NAMALWA (cell line): ENCODE measurements at places on chromosomes 13 and 19.

DNA sequence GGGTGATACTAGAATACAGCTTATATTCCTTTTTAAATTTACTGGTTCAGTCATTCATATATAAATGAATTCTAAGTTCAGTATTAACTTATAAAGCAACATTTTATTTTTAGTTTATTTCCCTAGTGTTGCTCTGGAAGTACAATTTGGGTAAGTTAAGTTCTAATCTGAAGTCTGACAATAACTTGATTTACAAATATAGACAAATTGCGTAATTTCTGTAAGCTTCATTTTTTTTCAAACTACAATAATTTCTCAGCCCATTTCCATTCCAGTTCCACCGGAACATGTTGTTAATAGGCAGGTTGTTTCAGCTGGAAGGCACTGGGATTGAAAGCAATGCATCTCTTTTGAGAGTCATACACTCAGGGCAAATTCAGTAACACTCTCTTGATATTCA is 2000.7 kb downstream of the OLFM4 start:
- DNase-seq, result no peak

GRCh38 chr13:32310134-32310706 is 4.9 kb downstream of the ZAR1L start:
- peak; percentile 78 for DNase-seq

GRCh38 chr13:94128430-94128829 is 351.1 kb downstream of the DCT start:
- DNase-seq, result no peak

- no peak for DNase-seq
Measured at GRCh38 chr13:100566543-100566942, 22.0 kb downstream of the GGACT start.

- DNase-seq, result peak; percentile 49
Measured at GRCh38 chr19:34428549-34429285, 536 bp downstream of the UBA2 start.

- DNase-seq, result no peak
Measured at GRCh38 chr13:73274147-73274546, 215.3 kb downstream of the KLF5 start.

GRCh38 chr13:37382146-37382545 is 216.4 kb downstream of the POSTN start:
- DNase-seq, result no peak

- no peak for DNase-seq
Measured at GRCh38 chr19:43681821-43682220, 11.9 kb upstream of the PLAUR start.

DNA sequence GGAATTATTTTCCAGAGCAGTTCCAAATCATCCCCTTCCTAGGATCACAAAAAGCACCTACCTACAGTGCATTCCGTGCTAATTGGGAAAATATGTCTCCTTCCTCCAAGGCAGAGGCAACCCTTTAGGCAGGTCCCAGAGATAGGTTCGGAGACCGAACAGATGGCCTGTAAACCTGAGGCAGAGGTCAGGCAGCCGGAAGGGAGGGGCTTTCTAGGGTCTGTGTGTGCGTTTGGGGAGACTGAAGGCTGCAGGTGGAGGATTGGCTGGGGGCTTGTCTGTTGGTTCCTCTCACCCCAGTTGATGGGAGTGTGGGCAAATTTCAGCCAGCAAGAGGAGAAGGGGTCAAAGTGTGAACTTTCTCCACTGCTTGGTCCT is 7.1 kb downstream of the KCNN4 start:
- DNase-seq, result no peak

DNA sequence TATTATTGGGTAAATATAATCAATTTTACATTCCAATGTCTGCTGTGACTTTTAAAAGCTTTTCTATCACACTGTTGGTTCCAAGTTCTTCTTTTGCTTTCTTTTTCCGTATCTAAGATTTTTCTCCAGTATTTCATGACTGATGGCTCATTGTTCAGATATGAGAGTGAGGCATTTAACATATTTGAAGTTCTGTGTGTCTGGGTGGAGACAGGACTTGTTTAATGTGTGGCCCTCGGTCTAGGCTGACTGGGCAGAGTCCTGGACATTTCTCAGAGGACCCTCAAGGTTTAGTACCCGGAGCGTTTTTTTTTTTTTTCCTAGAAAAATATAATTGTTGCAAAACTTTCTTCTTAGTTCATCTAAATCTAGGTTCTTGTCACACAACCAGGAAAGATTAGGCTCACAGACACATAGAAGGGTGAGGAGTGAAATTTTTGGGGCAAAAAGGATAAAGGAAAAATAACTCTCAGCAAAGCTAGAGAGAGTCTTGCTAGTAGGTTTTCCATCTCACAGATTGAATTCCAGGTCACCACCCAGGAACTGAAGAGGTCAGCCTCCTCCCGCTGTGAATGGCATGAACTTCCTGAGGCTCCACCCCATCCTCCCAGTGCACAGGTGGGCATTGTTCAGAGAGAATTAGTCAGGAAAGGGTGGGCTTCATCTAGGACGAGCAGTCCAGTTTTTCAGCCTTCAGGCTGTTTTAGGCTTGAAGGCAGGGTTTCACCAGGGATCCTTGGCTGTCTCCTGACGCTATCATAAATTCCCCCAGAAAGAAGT is 1002.4 kb upstream of the PCDH9 start:
- DNase-seq, result no peak

DNA sequence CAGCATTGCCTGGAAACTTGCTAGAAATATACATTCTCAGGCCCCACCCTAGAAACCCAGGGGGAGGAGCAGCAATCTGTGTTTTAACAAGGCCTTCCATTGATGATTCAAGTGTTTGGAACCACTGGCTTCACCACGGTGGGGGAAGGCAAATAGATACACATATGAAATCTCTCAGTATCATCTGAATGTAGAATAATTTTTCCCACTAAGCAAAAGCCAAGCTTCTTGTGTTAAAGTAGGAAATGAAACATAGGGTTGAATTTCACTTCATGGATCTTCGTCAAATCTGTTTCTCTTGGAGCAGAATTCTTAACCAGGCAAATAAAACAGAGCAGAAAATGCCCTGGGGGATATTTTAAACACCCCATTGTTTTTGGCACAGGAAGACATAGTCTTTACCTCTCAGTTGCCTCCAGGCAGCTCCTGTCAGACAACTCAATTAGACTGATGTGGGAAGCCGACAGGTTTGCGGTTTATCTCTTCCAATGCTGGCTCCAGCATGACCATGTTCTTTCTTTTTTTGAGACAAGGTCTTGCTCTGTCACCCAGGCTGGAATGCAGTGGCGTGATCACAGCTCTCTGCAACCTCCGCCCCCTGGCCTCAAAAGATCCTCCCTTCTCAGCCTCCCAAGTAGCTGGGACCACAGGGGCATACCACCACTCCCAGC is 213.0 kb downstream of the FOXO1 start:
- no peak for DNase-seq

- DNase-seq, result no peak
Measured at GRCh38 chr13:79289571-79289970, 116.5 kb downstream of the RBM26 start.

DNA sequence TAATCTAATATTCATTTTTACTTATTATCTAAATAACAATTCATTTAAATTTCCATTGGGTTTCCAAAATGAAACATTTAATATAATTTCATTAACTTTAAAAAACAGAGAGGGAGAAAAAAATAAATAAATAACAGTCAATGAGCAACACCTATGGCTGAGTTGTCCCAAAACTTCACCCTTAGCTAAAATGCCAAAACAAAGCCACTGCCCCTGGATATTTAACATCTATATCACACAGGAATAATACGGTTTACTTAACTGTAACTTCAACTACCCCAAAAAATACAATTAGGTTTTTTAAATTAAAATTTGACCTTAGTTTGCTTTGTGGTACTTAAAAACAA is 541 bp downstream of the ELF1 start:
- no peak for DNase-seq

GRCh38 chr19:35119578-35120155 is 4.0 kb downstream of the FXYD3 start:
- DNase-seq, result no peak

DNA sequence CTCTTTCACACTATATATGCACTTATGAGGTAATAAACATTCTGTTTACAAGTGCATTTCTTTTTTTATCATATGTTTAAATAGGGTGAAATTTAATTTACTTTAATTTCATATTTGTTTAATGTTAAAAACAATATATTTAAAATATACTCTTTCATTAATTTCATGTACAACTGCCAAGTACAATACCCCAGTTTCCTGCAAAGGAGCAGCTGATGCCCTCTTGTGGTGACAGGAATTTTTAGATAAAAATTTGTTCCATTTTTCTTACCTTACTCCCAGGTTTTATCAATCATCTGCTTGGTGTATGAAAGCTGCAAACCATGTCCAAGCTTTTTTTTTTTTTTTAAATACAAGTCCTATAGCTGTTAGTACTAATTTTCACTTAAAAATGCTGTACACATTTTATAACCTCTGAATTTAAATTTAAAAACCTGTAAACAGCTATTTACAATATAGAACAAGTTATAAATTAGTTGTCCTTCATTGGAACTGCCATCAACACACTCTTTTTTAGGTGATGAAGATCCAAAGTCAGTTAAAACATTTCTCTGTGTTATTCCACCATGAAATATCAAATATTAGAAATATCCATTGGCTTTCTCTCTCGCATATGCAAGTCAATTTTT is 4.9 kb downstream of the PCDH20 start:
- peak; percentile 54 for DNase-seq

DNA sequence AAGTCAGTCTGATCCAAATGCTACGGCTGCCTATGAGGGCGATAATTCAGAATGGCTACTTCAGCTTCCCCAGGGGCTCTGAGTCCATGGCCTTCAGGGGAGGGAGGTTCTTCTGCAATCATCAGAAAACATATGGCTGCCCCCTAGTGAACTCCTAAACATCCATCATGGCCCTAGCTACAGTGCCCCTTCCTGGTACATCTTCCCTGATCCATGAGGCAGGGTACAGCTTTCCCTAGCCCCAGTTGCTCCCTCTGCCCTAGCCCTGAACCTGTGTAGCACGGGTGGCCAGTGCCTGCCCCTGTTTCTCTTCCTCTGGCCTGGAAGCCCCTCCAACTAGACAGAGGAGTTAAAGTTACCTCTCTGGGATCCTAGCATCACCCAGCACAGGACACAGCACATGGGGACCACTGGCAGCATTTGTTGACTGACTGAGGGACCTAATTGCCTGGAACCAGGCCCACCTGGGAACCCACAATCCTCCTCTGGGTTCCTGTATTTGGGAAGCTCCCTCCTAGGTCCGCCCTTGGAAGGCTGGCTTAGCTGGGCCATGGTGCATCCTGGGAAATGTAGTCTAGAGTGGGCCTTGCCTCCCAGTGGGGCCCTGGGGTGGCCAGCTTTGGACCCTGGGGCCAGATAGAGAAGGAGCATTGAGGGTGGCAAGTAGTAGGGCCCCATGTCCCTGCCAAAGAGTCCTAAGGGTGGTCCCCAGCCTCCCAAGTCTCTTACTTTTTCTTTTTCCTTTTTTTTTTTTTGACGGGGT is 17.7 kb upstream of the SEMA6B start:
- DNase-seq, result no peak

DNA sequence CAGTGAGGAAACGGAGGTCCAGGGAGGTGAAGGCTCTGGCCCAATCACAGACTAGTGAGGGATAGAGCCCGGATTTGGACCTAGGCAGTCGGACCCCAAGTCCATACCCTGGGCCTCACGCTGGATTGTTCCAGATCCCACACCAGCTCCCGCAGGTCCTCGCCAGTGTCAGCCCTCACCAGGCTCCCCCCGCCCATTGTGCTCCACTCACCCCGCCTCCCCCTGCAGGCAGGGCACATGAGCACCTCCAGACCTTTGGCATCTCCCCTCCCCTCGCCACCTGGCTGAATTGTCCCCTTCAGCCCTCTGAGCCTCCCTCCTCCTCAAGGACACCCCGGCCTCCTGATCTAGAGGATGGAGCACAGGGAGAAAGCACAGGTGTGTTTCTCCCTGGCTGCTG is 152.4 kb downstream of the KATNAL1 start:
- DNase-seq, result no peak

GRCh38 chr13:29802621-29803020 is 47.8 kb downstream of the UBL3 start:
- no peak for DNase-seq

GRCh38 chr19:12217332-12217731 is 54.4 kb downstream of the ZNF136 start:
- DNase-seq, result no peak

DNA sequence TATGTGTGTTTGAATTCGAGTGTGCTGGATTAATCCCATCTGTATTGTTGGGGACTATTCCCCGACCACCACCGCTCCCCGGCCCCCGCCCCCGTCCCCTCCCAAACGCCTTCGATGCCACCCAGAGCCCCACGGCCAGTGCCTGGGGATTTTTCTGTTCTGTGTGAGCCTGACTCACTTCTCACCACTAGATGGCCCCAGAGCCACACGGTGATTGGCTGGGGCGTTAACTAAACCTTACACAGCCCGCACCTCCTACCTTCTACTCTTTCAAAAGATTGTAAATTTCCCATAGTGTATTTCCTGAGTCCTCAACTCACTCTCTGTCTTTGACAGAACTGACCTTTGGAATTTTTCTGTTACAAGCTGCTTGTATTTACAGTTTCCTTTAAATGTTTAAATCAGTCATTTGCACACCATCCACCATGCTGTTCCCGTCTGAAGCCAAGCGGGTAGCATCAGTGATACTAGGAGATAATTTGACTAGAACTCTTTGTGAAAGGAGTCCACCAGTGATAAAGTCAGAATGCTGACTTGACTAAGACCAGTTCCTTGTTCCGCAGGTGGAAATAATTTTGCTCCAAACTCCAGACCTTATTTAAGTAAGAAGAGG is 61.4 kb downstream of the RFX2 start:
- peak; percentile 87 for DNase-seq

- DNase-seq, result no peak
Measured at GRCh38 chr19:51497666-51498065, 3.9 kb downstream of the SIGLEC12 start.

DNA sequence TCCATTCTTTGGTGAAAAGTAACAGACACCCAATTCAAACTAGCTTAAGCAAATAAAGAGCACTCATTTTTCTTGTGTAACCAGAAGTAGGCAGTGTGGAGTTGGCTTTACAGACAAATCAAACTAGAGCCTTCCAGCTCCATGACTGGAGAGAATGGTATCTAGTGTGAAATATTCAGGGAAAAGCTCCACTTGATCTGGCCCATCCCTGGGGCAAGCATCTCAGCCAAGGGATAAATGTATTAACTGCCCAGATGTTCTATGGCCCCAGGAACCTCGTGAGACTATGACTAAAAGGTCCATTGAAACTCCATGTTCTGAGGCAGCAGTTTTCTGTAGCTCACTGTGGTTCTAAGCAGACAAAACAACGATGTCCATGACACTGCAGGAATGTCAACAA is 49.9 kb downstream of the TBC1D4 start:
- no peak for DNase-seq

GRCh38 chr19:51354103-51354741 is 12.0 kb downstream of the ETFB start:
- no peak for DNase-seq

- DNase-seq, result no peak
Measured at GRCh38 chr13:80139196-80139595, 201.7 kb downstream of the SPRY2 start.
